ENCODE measurements at places on chromosomes 4 and X. TPM values are rescaled to one million over a fixed set of nuclear protein-coding genes. Genes with fewer than 3 reads are reported as not detected.

MORC4 gene
- total RNA-seq: 41.0 TPM

PAGE2 gene
- total RNA-seq: not detected

CD38 gene
- under 0.01 TPM for total RNA-seq

ADAM29 gene
- not detected for total RNA-seq

CHRDL1 gene
- 0.19 TPM for total RNA-seq

MTNR1A gene
- total RNA-seq: not detected

PTCHD1 gene
- total RNA-seq: not detected

IL1RAPL1 gene
- 2.3 TPM for total RNA-seq

ASMT gene
- not detected for total RNA-seq

BCORL1 gene
- 1.4 TPM for total RNA-seq

NEUROG2 gene
- total RNA-seq: not detected

LANCL3 gene
- total RNA-seq: 0.38 TPM

XPNPEP2 gene
- total RNA-seq: not detected

FRMPD3 gene
- under 0.01 TPM for total RNA-seq

CXCL11 gene
- not detected for total RNA-seq

MAD2L1 gene
- 39.5 TPM for total RNA-seq

UFSP2 gene
- total RNA-seq: 41.2 TPM

MEPE gene
- not detected for total RNA-seq

ZNF711 gene
- 0.38 TPM for total RNA-seq

PDE5A gene
- 80.3 TPM for total RNA-seq

USP51 gene
- 1.2 TPM for total RNA-seq
